Activated naive CD4-positive, alpha-beta T cell treated with anti-CD3 and anti-CD28 coated beads, Interleukin-2, amount 50 U/mL, for 16 hours (primary cell): ENCODE measurements at places on chromosomes 3 and 15.
A peak's percentile ranks its signal among the peaks of the same experiment; 100 is the strongest.

DNA sequence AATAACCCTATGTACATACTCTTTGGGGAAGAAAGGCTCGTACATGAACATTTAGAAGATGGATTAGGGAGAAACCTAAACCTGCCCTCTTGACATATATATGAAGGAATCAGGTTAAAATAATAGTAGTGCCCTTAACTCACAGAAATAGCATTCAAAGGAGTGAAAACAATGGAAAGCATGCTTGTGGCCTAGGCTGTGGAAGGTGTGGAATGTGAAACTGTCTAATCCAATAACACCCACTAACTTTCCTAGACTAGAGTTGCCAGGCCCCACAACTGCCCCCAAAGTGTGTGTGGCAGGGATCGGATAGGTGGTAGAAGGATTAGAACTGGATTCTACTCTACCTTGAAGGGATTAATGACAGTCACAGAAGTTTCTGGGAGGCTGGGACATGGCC lies 317.4 kb upstream of the LRRFIP2 start:
- DNase-seq: no peak

DNA sequence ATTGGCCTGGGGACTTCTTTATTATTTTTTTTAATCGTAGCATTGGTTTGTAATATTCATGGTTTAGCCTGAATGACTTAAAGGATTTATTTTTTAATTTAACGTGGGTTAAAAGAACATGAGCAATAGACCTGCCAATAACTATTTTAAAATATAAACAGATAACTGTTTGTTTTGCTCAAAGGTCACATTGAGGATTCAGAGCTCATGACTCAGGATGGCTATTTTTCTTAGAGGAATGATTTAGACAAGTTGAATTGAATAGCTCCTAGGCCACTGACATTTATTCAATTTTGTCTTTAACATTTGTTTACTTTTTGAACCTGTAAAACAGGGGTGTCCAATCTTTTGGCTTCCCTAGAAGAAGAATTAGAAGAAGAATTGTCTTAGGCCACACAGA lies 68.5 kb downstream of the ITPR1 start:
- no peak for DNase-seq

DNA sequence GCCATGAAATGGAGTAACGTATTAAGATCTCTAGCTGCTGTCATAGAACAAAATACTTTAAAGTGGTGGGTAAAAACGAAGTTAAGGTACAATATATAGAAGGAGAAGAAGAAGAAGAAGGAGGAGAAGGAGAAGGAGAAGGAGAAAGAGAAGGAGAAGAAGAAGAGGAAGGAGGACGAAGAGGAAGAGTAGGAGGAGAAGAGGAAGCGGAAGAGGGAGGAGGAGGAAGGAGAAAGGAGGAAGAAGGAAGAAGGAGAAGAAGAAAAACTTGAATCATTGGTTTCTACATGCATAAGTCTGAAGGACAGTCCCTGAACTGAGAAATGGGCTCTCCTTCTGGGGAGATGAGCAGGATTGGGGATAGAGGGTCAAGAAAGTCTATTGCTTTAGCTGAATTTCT lies 22.4 kb downstream of the WWTR1 start:
- DNase-seq: no peak

- no peak for DNase-seq
Measured at GRCh38 chr15:67185621-67186225, 68.7 kb downstream of the AAGAB start.

DNA sequence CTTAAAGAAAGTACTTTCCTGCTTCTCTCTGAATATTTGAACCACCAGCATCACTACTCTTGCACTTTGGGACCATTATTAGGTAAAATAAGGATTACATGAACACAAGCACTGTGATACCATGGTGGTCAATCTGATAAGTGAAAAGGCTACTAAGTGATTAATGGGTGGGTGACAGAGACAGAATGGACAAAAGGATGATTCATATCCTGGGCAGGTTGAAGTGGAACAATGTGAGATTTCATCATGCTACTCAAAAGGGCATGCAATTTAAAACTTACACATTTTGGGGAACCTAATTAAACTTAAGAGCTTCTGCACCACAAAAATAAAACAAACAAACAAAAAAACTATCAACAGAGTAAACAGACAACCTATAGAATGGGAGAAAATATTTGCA lies 172.0 kb upstream of the CD96 start:
- DNase-seq: no peak

DNA sequence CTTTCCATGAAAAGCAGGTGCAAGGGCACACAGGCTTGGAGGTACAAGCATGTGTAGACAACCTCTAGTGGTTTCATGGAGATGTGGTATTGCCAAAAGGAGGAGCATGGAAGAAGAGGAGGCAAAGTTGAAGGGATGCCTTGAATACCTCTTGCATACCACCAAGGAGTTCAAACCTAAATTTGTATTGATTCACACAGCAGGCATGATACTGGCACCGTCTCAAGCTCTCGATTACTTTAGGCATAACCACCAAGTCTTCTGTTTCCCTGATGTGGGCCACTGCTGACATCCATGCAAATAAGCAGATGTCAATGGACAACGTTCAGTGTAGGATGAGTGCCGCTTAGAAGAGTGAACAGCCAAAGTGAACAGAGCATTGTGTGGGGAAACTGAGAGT lies 87.1 kb downstream of the SCN11A start:
- no peak for DNase-seq

DNA sequence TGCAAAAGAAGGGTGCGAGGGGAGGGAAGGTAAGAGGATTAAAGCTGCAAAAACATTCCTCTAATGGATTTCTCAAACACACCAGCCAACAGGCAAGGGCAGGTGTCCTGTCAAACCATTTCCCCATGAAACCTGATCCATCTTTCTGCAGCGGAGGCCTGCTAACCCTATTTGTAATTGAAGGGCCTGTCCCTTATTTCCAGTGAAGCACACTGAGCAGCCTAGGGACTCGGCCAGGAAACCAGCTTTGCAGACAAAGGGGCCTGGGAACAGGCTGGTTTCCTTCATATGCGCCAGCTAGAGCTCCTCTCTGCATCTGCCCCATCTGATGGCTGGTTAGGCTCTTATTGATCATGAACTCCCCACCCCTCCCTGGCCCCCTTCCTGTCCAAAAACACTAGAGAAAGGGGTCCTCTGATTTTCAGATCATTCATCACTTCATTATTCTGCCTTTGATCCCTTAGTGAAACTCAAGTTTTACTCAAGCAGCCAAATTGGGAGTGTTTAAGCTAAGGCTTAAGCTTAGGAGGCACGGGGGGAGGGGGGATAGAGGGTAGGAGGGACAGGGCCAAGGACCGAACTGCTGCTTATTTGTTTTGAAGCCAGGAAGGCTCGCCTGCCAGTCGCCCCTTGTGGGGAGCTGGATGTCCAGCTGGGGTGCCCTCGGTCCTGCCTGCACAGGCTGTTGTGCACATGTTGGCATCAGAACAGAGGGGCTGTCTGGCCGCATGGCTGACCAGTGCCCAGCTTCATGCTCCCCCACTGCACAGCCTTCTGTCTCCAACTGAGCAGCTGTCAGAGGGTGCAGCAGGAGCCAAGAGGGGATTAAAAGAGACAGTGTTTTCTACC lies 53.1 kb downstream of the BOC start:
- no peak for DNase-seq

- no peak for DNase-seq
Measured at GRCh38 chr3:78825858-78826215, 942.0 kb downstream of the ROBO1 start.

DNA sequence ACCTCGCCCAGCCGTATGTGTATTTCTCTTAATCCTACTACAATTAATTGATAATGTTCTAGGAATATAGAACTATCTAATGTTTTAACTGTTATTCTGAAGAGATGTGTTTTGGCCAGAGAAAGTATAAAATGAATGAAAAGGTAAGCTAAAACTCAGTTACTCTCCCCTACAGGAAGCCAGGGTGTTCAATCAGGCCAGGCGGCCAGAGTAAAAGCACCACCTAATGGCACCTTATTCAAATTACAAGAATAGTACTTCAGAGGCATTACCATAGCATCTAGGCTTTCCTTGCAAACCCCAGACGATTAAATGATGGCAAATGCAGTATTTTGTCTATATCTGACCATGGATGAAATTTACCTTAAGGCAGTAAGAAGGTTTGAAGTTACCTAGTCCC lies 10.4 kb downstream of the SLC12A8 start:
- DNase-seq: no peak

GRCh38 chr15:58380280-58380945 lies 51.4 kb upstream of the LIPC start:
- no peak for DNase-seq

DNA sequence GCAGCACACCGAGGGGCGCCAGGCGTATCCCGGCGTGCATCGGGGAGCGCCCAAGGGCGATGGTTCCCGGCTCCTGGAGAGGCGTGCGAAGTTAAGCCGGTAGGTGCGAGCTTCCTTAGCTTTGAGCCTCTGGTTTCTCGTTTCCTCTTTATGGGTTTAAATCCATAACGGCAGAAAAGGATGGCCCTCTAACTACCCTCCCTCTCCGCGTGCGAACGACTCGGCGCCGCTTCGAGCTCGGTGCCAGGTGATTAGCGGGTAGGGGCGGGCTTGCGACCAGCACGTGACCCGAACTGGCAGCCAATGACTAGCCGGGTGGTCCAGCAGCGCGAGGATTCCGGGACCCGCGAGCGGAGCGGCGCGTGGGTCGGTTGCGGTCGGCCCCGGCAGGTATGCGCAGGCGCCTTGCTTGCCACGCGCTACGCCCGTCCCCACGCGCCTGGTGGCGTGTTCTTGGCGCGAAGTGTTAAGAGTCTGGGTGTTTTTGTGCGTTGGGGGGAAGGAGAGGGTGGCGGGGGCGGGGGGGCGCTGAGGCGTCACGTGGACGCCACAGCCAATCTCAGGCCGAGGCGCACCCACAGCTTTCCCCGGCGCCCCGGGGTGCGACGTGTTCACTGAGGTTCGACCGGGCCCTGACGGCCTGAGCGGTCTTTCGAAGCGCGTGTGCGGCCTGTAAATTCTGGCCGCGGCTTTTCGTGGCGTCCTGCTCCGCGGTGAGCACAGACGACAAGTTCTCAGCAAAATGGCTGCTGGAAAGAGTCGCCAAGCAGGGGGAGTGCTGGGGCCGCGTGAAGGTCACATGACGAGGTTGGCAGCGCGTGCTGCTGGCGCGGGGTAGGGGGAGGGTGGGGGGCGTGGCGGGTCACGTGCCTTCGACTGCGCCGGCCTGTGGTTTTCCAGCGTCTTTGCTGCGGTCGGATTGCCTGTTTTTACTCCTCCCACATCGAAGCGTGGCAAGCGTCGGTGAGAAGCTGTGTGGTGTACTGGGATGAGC lies 38.7 kb upstream of the MGA start:
- peak; percentile 84 for DNase-seq

GRCh38 chr3:64520334-64520733 lies 167.5 kb downstream of the ADAMTS9 start:
- no peak for DNase-seq

GRCh38 chr15:39801641-39802309 lies 19.1 kb upstream of the FSIP1 start:
- peak; percentile 13 for DNase-seq

GRCh38 chr15:52518487-52519371 lies 10.0 kb downstream of the MYO5A start:
- DNase-seq: no peak

- DNase-seq: no peak
Measured at GRCh38 chr3:30632065-30632464, 25.7 kb downstream of the TGFBR2 start.

GRCh38 chr3:126930936-126931600 lies 51.8 kb upstream of the PLXNA1 start:
- DNase-seq: no peak

DNA sequence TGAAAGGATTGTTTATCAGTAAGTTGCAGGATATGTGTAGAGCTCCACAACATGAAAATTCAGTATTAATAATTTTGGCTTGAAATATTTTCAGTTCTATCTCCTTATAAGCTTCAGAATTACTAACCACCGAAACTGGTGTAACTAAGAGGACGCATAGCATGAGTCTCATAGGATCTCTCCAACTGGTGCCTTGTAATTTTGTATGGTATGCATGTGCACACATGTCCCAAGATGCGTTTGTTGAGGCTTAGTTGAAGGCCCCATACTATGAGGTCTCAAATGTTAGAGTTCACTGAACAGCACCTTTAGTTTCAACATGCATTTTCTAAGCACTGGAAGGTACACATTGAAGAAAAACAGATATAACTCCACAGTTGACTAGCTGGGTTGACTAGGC lies 195.4 kb downstream of the TP63 start:
- no peak for DNase-seq

- no peak for DNase-seq
Measured at GRCh38 chr3:54262541-54262940, 140.2 kb downstream of the CACNA2D3 start.

- DNase-seq: no peak
Measured at GRCh38 chr3:35114686-35115085, 524.6 kb upstream of the ARPP21 start.

DNA sequence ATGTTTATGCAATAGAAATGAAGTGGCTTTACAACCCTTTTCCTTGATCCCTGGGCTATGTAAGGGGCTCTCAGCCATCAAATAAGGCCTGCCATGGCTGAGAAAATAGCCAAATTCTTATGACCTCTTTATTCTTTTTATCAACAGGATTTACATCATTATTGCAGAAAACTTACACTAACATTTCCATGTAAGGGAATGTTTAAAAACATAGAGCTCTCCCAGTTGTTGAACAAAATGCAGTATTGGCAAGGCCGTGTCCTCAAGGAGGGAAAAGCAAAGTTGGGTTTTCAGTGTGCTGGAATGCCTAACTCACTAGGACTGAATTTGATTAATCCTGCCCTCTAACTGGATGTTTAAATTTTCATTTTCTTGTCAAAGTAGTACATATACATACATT lies 22.3 kb downstream of the NR2C2 start:
- DNase-seq: no peak

- DNase-seq: no peak
Measured at GRCh38 chr3:59904296-59904695, 854.5 kb upstream of the CFAP20DC start.

DNA sequence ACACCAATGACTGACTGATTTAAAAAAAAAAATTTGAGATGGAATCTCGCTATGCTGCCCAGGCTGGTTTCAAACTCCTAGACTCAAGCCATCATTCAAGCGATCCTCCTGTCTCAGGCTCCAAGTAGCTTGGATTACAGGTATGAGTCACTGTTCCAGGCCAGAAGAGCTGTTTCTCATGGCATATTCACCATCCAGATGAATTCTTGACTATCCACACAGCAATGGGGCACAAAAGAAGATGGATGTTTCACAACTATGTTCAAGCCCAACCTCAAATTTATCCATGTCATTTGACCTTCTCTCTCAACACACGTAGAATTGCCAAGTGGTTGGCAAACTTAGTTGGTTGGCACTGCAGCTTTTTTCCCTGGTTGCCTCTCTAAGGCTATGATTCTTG lies 40.6 kb downstream of the PRICKLE2 start:
- DNase-seq: no peak

- no peak for DNase-seq
Measured at GRCh38 chr3:29382409-29382808, 101.5 kb downstream of the RBMS3 start.

- DNase-seq: no peak
Measured at GRCh38 chr15:79007066-79007465, 62.2 kb upstream of the CTSH start.

- no peak for DNase-seq
Measured at GRCh38 chr15:69305204-69305931, 6.7 kb downstream of the PAQR5 start.

- DNase-seq: peak; percentile 48
Measured at GRCh38 chr3:57983734-57984518, 24.3 kb upstream of the FLNB start.
